ENCODE measurements at places on chromosomes 1 and 21.
A peak's percentile ranks its signal among the peaks of the same experiment; 100 is the strongest.

DNA sequence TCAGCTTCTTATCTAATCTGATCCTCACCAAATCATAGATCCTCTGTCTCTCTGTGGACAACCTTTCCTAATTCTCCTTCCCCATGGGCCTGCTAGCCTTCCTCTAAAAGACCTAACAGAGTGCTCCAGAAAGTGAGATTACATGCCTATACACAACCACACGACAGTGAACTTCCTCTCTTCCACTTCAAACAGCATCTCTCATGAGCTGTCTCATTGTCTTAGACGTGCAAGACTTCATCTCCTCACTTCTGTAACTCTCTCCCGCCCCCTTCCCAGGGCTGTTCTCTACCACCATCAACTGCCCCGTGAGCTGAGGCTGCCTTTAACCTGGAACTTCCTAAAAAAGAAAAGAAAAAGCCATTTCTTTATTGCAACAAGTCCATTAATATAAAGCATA lies 14.1 kb upstream of the A3GALT2 start:
- DNase-seq: no peak

- DNase-seq: no peak
Measured at GRCh38 chr21:44506279-44507255, 33.4 kb downstream of the KRTAP10-1 start.

DNA sequence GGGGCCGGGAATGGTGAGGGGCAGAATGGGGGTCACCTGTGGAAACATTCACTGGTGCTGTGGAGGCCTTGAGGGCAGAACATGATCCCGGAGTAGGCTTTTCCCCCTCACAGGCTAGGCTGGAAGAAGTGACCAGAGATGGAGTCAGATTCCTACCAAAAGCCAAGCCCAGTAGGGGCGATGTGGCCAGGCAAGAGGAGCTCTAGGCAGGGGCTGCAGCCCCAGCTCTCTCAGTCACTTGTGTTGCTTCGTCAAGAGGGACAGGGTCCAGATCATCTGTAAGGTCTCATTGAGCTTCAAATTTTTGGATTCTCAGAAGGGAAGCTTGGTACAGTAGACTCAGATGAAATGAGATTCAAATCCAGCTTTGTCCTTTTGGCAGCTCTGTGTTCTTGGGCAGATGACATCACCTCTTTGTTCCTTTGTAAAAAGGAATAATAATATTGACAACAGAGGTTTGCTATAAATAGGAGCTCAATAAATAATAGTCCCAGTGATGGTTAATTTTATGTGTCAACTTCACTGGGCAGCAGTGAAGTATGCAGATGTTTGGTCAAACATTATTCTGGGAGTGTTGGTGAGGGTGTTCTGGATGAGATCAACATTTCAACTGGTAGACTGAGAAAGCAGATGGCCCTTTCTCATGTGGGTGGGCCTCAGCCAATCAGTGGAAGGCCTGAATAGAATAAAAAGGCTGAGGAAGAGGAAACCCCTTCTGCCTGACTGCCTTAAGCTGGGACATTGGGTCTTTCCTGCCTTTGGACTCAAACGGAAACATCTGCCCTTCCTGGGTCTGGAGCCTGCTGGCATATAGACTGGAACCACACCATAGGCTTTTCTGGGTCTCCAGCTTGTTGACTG lies 324.7 kb upstream of the USP24 start:
- no peak for DNase-seq

- DNase-seq: no peak
Measured at GRCh38 chr1:36964830-36965229, 69.5 kb downstream of the GRIK3 start.

DNA sequence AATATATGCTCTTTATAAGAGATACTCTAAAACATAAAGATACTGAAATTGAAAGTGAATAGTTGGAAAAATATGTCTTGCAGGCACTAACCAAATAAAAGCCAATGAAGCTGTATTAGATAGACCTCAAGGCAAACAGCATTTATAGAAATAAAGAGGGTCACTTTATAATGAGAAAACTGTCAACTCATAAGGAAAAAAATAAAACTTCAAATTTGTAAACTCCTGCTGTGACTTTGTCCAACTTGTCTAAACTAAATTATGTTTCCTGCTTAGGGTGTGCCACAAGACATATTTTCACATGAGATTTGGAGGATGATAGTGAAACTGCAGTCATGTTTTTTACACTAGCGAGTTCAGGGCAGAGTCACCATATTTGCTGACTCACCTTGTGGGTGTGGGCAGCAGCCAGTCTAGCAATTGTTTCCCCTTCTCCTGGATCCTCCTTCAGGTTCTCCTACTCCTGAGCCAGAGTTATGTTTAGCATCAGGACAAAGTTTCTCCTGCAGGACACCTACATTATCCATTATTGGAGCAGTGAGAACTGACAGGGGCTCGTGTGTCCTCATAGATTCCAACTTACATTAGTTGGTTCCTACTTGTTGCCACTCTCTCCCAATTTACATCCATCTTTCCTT lies 43.8 kb downstream of the CD53 start:
- DNase-seq: peak; percentile 48

DNA sequence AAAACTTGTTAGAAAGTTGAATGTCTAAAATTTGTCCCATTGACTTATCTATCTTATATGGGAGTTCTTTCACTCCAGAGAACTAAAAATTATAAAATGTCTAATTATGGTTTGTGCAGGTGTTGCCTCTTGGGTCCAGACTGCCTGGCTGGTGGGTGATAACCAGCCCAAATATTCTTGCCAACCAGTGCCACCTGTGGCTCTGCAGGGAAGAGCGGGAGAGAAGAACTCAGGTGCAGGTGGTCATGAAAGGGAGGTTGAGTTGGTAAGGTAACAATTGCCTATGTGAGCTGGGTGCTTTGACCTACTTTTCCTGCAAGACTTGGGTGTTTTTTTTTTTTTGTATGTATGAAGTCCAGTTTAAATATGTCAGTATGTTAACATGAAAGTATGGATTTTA lies 10.2 kb downstream of the RPS6KC1 start:
- DNase-seq: no peak

- DNase-seq: no peak
Measured at GRCh38 chr1:91876040-91876470, 9.9 kb downstream of the TGFBR3 start.

DNA sequence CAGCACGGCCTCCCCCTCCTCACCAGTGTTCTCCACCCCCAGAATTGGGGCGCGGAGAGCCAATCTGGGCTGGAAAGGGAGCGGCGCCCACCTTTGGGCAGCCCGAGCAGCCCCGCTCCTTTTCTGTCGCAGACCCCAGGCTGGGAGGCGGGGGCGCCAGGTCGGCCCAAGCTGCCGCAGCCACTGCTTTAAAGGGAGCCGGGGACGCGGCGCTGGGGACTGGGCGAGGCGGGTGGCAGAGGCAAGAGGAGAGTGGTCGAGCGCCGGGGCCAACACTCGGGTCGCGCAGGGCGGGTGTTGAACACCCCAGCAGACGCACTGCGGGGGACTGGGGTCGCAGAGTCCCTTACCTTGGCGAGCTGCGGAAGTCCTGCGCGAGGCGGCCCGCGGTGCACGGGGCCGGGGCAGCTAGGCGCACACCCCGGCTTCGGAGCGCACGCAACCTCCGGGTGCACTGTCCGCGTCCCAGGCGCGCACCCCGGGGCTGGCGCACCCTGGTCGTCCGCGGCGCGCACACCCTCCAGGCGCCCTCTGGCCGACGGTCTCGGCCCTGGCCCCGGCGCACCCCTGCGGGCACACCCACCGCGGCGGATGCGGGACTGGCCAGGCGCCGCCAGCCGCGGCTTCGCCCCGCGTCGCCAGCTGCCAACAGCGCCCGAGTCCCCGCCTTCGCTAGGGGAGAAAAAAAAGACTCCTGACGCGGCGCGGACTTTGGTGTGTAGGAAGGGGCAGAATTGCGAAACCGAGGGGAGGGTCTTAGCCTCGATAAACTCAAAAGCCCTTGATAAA lies at the start of gene KANK4:
TSS of gene KANK4 (minus strand) at position 679 of the 789 bp plus-strand sequence. CDS start 37,870 bp downstream, outside the sequence.
- DNase-seq: peak; percentile 54
